ENCODE measurements at places on chromosomes 3 and 15.

DNA sequence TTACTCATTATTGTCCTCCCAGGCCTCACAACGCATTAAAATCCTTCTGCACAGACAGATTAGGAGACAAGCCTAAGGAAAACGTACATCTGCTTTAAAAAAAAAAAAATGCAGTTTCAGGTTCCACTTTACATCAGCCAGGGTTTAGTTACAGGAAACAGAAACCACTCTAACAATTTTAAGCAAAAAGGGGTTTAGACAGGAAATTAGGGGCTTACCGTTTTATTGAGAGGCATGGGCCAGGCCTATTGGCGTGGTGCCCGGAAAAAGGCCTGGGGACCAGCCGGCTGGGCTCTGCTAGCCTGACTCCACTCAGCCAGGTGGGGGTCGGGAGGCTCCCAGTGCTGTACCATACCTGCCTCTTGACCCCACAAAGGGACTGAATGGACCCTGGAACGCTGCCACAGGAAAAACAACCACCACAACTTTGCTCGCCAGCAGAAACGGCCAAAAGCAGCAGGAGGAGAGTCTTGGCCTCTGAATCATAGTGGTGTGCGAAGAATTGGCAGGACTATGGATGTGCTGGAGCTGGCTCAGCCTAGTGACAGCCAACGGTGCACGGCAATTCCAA, 124.3 kb downstream of the CHSY1 start:
- peak; percentile 33 for DNase-seq

- no peak for DNase-seq
Measured at GRCh38 chr15:78105476-78106241, 13.3 kb downstream of the SH2D7 start.

GRCh38 chr15:63198371-63199250, 9.2 kb downstream of the RAB8B start:
- no peak for DNase-seq

- DNase-seq, result no peak
Measured at GRCh38 chr3:87792534-87793336, 266.1 kb downstream of the CGGBP1 start.

DNA sequence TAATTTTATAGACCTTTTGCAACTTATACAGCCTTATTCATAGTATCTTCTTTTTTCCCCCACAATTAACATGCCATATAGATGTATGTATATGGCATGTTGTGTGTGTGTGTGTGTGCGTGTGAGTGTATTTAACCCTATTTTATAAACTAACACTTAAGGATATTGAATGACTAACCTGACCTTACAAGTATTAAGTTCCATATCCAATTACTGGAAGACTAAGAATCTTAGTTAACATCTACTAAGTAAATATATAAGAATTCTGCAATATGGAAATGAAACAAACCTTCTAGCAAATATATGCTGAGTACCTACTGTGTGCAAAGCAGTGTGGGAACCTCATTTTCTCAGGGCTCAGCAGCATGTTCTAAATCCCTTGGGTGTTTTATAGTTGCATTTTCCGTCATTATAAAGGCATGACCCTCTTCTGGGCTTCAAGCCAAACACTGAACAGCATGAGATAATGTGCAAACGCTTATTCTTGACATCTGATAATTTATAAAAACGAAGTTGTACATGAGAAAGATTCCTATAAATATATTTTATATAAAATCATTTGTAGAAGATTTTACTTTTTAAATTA, 105.5 kb downstream of the NLGN1 start:
- no peak for DNase-seq

- no peak for DNase-seq
Measured at GRCh38 chr3:150149651-150150051, 179.0 kb upstream of the PFN2 start.

DNA sequence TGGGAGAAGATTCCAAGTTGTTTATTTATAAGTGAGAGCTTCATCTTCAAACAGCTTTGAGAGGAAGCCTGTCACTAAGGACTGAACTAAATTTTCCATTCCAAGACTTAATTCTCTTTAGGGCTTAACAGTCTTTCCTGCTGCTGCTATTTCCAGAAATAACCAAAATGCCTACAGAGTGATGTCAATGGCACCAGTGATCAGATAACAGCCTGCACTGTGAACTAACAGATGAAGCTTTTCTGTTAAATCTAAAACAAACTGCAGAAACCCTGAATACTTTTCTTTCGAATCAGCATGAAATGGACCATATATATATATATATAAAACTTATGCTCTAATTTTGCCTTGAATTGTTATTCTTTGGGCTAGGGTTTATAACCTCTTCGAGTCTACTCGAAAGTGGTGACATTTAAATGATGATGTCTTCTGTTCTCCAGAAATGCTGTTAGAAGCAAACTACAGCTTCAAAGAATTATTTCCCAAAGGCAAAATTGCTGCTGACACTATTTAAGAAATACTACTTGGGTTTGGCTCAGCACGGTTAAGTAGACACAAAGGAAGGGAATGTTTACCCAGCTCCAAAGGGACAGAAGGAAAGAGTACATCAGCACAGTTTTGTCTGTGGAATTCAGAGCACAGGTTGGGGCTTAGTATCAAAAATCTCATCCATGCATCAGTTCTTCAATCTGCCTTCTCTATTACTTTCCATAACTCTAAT, 238.5 kb upstream of the LRRN1 start:
- DNase-seq, result no peak

Data from activated T-helper 2 cell treated with anti-CD3 and anti-CD28 coated beads, Interferon-gamma antibody, Interleukin-2, Interleukin-4, amounts not matched to agents 10 μg/mL and 5 μg/mL and 100 μg/mL, durations not matched to agents 14 hours and 24 hours and 36 hours (primary cell).